ENCODE measurements at places on chromosomes 5 and 9.

DNA sequence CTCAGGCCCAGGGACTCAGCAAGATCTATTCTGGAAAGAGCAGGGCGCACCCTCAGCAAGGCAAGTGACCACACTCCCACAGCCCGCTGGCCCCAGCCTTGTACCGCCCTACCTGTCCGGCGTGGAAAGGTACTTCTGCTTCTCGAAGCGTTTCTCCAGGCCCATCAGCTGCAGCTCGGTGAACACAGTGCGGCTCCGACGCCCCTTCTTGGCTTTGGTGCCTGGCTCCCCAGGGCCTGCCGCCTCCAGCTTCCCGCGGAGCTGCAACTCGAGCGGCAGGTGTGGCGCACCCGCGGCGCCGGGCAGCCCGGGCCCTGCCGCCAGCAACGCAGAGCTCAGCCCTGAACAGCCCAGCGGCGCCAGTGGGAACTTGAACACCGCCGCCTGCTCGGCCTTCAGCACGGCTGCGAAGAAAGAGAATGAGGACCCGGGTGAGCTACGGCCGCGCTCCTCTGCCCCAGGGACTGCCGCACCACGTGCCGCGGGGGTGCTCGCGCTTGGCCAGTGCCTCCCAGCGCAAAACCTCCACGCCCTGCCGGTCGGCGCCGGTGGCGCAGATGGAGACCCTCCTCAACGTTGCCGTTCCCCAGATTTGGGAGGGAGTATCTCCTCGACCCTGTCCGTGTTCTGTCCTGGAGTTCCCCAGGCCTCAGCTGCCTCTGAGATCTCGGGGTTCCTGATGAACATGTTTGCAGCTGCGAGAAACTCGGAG, 2.2 kb downstream of the BARX1 start:
- no peak for DNase-seq

DNA sequence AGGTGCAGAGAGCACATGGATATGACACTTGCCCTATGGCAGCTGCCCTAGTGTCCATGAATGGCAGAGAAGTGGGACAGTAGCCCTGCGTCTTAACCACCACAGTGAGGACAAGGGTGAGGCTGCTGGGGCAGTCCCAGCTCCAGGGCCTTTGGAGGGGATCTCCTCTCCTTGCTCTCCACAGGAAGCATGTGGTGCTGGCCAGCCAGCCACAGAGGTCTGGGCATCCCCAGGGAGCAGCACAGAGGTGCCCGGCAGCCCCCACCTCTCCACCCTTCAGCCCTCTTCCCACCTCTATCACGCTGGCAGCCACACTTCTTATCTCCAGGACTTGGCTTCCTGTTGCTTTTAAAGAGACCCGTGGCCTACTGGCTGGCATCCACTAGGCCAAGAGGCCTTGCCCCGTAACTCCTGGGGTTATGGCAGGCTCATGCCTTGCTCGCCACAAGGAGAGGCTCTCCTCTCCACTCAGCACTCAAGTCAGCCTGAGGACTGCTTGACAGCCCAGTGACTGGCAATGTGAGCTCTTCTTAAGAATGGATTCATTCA, 21.9 kb downstream of the CSF2 start:
- DNase-seq, result no peak

DNA sequence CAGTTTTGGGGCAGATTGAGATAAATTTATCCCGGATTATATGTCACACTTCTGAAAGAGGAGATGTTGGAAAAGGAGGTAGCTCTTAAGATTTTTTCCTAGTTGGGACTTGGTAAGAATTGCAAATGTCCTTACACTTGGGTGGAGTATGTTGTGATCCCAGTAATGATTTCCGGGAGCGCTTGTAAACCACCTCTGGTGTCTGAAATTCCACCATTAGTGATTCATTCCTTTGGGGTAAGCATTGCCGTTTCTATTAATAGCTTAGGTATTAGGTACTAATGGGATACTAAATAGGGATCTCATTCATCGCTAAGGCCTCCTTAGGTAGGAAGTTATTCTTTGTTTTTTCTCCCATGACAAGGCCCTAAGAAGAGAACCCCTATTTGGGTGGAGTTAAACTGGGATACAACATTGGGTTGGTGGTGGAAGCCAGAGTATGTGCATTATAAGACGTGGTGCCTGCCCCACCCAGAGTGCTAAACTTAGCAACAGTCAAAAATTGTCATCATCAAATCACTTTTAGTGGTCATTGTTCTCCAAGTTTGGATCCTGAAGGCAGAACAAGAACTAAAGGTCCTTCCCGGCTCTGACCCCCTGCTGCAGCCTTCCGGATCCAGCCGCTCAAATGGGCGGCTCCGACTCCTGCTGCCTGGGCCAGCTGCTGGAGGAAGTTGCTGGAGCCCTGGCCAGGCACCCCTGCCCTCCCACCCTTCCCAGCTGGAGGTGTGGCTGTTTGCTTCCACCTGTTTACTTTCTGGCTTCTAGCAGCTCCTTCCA, 31.7 kb upstream of the DAB2IP start:
- no peak for DNase-seq

DNA sequence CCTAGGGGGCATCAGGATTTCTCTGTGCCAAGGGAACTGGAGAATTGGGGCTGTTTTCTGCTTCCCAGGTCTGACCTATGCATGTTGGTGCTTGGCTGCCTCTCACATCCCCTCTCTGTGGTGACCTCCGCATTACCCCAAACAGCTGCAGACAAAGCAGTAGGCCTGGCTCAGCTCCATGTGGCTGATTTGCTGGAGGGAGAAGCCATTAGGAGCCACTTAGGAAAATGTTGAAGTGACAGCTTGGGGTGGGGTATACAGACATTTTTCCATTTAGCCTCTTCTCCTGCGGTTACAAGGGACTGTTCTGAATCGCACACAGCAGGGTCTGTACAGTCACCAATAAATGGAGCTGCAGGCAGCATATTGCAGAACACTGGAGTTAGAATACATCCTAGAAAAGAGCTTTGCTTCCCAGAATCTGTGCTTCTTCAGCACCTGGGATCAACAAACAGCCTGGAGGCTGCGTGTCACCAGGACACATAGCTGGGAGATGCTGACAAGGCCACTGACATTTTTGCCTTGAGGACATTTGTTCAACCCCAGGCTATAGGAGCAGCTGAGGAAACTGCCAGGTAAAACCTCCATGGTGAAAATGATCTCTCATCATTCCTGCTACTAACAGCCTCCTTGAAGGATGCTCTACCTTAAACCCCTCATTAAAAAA, 335.3 kb downstream of the DIRAS2 start:
- DNase-seq, result no peak

DNA sequence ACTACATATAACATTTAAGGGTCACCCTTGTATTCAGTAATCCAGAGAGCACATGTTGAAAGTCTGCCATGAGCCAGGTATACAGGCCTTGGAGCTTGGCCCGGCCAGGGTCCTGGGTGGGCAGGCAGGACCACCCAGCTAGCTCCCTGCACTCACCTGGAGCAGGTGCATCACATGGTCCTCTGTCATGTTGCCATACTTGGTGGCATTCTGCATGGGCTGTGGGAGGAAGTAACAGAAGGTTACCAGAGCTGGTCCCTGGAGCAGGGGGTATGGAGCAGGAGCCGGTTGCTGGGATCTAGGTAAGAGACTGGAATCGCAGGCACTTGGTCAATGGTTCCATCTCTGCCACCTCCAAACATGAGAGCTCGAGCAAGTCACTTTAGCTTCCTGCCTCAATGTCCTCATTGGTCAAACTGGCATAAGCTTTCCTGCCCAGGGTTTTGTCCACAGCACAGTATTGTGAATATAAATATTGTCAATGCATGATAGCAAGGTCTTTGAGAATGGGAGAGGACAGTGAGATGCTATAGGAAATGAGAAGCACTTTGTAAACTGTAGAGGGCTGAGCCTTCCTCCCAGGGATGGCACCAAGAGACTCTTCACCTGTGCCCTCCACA, 6.5 kb downstream of the CD74 start:
- no peak for DNase-seq

GRCh38 chr5:3546028-3546427, 49.6 kb upstream of the IRX1 start:
- no peak for DNase-seq
